ENCODE measurements at places on chromosomes 11 and 22.

DNA sequence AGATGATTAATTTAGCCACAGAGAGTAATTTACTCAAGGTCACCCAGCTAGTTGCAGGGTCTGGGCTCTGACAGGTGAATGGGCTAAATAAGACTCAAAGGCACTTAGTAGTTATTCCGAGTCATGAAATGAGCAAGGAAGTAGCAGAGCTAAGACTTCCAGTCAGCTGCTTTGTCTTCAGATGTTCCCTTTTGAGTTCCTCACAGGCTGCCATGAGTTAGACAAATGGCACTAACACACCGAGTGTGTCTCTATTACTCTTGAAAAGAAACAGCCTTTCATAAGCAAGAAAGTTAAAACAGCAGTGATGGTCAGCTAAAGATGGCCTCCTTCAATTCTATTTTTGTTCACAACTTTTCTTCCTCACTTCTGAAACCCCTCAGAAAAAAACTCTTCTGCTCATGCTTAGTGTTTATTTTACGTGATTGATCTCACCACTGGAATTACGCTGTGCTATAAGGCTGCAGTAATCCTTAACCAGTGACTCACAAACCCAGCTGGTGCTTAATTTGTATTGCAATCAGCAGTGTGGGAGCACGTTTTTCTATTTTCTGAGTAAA is 389.1 kb downstream of the AASDHPPT start:
- no peak for DNase-seq

- no peak for DNase-seq
Measured at GRCh38 chr11:77301510-77301909, at the start of gene GDPD4. Gene GDPD4 (minus strand): TSS chr11:77301686. CDS start chr11:77285137, 16,549 bp downstream.

GRCh38 chr11:68053981-68054812 is 15.4 kb downstream of the TCIRG1 start:
- DNase-seq: no peak

DNA sequence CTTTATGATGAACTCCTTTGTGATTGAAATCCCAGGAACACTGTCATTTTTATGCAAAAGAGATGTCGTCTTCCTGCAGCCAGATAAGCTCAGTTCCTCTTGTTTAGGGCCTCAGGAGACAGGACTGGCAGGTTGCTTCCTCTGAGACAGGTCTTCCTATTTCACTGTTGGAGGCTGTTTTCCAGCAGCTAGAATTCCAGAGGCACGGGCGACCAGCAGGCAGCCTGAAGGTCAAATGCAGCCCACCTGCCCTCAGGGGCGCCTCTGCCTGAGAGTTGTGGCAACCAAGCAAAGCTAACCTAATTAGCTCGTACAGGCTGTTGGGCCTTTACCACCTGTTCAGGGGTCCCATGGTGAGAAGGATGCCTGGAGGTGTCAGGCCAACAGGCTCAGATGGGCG is 22.3 kb downstream of the SLC6A5 start:
- no peak for DNase-seq

DNA sequence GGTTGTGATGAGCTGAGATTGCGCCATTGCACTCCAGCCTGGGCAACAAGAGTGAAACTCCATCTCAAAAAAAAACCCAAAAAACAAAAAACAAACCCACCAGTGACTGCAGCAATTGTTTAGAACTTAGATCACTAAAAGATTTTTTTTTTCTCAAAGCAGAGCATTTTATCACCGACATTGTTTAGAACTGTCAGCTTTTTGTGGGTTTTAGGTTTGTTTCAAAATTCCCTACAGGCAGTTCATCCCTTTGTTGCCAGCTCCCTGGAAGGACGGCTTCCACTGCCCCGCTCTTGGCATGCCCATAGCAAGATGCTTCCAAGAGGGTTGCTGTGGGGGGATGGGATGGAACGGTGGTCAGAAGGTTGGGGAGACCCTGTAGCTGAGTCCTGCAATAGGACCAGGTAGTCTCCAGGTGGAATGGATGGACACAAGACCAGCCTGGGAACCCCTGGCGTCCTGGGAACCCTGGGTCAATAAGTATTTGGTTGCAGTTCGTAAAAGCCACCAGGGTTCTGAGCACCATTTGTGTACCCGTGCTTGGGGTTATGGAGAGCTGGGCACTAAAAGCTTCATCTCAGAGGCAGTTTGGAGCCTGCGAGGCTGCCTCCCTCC is 46.7 kb downstream of the TSPAN18 start:
- no peak for DNase-seq

DNA sequence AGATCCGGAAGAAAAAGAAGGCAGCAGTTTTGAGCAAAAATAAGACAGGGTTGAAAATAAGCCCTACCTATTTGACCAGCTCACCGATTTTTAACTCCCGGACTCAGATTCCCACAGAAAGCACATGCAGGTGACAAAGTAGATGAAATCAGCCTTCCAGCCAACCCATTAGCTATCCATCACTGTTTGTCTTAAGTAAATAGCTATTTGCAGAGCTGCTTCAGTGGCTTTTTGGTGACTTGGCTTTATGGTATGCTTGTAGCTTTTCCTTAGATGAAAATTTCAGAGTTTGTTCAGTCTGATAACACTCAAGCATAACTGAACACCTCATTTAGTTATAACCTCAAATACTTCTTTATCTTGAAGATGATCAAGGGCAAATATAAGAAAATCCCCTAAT is 192.6 kb downstream of the HIPK3 start:
- DNase-seq: no peak

GRCh38 chr11:109859045-109859724 is 234.0 kb upstream of the ZC3H12C start:
- DNase-seq: no peak

GRCh38 chr11:6022956-6023355 is 7.6 kb downstream of the OR56A1 start:
- peak; percentile 28 for DNase-seq

- no peak for DNase-seq
Measured at GRCh38 chr11:72254299-72254993, 10.5 kb upstream of the PHOX2A start.

DNA sequence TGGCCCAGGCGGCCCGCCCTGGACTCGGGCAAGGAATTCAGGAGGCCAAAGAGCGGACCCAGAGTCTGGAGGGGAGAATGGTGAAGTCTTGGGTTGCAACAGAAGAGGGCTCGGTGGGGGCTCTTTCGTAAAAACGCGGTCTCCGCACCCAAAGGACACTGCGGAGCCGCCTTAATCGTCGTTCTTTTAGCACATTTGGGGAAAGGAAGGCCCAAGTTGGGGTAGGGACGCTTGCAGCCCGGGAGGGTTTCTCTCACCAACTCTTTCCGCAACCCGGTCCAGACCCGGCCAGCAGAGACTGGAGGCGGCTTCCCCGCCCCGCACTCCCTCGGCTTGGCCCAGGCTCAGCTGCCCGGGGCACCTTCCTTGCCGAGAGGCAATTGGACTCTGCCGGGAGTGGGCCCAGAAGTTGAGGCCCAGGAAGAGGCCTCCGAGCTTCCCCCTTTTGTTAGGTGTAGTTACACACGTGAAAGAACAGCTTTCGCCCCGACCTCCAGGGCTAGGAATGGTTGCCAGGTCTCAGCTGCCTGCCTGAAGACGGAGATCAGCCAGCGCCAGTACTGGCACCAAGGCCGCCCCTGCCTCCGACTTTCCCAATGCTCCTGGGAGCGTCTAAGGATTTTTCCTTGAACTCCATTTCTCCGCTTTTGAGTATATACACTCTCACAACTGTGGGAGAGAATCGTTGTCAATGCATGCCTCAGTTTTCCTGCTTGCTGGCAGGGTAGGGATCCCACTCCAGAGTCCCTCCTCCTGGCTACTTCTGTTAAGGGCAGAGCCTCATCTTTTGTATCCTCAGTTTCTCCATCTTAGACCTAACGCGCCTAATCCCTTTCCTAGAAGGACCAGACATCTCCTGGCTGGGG is 3.7 kb downstream of the ALX4 start:
- DNase-seq: no peak

DNA sequence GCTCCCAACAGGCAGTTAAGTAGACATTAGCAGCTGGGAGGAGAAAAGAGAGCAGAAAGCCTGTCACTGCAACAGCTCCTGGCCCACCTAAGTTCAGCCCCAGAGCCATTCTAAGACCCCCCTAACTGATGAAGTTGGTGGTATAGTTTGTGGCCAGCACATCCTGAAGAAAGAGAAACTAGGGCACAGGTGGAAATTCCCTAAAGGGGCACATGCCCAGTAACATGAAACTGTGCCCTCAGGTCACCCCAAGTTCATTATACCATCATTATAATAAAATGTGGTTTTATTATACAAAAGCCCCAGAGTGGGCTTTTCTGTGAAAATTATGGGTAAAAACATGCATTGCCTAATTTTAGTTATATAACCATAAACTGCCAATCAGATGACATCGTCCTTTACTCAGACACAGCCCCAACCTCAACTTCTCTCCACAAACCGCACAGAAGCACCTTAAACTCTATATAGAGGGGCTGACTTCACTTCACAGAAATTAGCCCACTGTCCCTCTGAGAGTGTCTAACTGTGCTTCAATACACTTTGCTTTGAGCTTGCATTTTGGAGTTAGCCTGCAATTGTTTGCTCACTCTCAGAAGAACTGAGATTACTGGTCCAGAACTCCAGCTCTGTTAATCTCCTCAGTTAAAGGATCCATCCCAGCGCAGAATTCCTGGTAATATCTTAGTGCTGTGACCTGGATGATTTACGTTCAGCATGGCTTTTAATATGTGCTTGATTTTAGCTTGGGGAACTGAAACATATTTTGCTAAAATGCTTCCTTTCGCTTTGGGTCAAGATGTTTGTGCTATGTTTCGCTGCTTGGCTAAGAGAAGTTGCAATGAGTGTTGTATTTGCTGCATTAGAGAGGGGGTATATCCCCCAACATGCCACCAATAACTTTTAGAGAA is 1.8 kb upstream of the APOL3 start:
- DNase-seq: peak; percentile 28
